Activated CD8-positive, alpha-beta T cell treated with anti-CD3 and anti-CD28 coated beads for 36 hours (primary cell): ENCODE measurements at places on chromosomes 11 and 22.

DNA sequence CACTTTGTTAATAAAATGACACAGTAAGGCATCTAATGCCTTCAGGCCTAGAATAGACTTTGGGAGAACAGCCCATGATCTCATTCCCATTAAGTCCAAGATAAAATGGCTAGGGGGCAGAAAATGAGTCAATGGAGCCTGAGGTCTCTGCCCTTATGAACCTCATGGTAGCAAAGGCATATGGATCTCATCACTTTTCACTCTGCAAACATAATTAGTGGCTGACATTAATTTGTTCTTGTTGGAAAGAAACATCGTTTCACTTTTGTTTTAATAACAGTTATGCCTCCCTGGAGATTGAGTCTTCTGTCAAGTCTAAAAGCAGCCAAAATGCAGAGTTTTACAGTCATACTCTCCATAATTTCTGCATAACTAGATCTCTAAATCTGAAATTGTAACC is 111.8 kb upstream of the API5 start:
- no peak for DNase-seq

DNA sequence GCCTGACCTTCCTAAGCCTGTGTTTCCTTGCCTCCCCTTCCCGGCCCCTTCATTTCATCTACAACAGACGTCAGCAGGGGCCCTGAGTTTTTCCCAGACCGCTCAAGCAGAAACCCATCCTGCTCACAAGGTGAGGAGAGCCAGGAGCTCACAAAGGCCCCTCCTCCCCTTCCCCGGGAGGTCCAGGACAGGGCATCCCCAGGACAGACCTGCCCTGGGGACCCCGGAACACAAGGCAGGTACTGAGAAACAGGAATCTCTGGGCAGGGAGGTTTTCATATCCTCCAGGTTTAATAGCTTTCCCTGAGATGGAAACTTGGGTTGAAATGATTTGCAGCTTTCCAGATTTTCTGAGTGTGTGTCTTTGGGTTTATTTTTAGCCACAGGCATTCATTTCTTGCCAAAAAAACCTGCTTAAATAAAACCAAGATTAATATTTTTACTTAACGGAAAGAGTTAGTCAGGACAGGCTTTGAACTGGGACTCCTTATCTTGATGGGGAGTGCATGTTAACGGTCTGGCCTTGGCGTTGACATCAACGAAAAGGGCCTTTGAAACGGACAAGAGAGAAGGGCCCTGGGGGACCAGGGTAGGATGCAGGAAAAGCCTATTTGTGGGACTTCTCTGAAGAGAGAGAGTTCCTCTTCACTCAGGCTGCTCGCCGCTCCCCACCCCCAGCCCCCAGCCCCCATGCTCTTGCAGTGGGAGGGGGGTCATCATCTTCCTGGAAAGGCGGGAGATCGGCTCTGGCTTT is 38.5 kb downstream of the TIMP3 start:
- DNase-seq = no peak

GRCh38 chr11:13329670-13330356 is 52.2 kb downstream of the BMAL1 start:
- DNase-seq = no peak

GRCh38 chr11:131644204-131644795 is 273.9 kb downstream of the NTM start:
- DNase-seq = no peak

GRCh38 chr11:28849053-28849452 is 740.9 kb downstream of the METTL15 start:
- DNase-seq = no peak

DNA sequence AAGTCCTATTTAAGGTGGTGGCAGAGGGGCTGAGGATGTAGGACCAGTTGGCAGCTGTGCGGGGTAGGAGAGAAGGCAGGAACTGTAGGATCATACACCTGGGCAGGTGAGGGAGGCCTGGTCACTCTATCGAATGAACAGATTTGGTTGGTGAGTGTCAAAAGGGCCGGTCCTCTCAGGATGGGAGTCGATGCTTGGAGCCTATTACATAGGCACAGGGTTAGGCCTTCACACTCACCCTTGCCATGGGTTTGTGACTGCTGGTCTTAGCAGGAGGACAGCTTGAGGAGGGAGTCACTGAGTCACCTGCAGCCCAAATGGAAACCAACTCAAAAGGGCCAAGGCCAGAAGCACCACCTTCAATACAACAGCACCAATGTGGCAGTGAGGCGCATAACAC is 80.2 kb upstream of the NARS2 start:
- no peak for DNase-seq

GRCh38 chr11:24496736-24497725 is at the start of gene LUZP2:
Gene LUZP2, plus strand, starts transcription at chr11:24497053.
- DNase-seq = no peak

DNA sequence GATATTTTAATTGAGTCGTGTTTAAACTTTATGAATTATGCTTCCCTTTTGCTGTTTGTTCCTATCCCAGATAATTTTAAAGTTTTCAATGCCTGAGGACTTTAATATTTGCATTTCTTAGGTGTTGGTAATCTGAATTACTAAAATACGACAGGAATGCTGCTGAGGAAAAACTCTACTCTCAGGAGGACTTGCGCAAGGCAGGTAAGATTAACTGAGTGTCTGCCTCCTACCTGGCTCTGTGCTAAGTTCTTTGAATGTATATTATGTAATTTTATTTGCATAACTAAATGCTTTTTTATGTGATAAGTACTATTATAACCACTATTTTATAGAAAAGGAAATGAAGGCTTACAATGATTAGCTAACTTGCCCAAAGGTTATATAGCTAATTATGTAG is 2.7 kb upstream of the KCNA4 start:
- DNase-seq = no peak

DNA sequence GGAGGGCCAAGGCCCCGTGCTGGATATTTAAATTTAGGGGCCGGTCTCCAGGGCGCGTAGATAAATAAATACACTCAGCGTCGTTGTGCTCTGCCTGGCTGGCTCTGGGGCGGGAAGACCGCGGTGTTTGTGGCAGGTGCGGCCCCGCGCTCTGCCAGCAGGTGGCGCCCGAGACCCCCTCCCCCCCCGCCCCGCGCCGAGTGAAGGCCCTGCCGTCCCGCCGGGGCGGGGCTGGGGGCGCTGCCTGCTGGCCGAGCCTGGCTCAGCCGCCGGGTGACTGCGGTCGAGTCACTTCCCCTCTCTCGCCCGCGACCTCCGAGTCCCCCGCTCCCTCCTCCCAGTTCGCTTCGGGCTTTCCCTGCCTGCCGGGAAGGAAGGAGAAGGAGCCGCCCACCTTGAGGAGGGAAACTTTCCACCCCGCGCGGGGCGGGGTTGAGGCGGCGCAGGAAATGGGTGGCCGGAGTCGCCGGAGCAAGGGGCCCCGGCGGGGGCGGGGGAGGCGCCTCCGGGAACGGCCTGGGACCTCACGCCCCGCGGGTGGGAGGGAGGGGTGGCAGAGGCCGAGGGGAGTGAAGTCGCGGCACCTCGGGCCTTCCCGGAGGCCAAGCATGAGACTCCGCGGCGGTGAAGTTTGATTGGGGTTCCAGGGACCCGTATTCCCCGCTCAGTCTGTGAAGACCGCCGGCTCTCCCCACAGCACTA is 1.6 kb upstream of the EHBP1L1 start:
- DNase-seq = peak; percentile 93

DNA sequence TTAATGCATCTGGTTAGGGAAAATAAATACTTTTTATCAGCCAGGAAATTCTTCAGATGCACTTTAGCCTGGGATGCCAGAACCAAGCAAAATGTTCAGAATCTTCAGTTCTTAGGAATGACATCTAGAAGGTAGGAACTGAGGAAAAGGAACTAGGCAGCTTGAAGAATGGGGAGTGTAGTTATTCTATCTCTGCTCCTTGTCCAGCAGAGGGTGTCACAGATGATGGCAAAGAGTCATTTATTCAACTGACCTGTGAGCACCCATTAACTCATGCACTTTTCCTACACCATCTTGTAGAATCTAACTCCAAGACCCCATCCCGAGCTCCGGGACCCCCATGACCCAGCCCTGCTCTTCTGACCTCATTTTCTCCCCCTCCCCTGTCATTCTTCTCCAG is 122.1 kb upstream of the ISX start:
- no peak for DNase-seq

DNA sequence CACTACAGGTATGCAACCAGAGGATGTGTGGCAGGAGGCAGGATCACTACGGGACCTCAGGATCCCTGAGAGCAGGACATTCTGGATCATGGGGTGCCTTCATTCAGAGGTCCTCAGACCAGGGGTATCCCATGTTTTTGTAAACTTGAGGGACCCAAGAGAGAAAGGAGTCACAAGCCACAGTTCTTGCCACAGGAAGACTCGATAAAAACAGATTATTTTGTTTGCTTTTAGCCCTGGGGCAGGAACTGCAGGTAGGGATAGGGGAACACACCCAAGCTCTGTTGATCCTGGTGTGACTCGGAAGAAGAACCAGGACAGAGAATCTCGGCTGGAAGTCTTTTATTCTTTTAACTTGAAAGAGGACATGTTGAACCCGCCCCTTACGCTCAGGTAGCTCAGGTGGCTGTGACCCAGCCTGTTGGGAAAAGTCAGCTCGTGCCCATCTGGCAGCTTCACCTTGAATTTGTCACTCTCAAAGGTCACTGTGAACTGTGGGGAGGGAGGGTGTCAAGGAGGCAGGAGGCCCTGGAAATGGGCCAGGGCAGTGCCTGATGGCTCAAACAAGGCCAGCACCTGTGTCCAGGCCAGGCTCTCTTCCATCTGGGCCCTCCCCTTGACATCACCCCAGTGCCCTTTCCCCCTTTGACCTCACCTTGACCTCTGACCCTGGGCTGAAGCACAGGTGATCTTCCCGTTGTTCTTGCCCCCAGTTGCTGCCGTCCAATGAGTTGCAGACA is 9.8 kb downstream of the LGALS2 start:
- no peak for DNase-seq

DNA sequence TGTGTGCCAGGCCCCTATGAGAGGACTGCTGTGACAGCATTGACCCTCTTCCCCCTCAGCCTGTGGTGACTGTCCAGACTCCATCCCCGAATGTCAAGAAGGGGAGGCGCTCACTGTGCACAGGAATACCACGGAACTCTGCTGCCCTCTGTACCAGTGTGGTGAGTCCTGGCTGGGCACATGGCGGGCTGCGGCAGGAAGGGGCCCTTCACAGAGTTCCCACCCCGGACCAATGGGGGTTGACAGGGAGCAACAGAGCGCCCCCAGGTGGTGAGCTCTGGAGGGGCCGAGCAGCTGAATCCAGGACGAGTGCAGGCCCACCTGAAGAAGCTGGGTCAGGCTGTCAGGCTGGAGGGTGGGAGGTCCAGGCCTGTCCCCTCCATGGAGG is 83.8 kb upstream of the MYOD1 start:
- no peak for DNase-seq

DNA sequence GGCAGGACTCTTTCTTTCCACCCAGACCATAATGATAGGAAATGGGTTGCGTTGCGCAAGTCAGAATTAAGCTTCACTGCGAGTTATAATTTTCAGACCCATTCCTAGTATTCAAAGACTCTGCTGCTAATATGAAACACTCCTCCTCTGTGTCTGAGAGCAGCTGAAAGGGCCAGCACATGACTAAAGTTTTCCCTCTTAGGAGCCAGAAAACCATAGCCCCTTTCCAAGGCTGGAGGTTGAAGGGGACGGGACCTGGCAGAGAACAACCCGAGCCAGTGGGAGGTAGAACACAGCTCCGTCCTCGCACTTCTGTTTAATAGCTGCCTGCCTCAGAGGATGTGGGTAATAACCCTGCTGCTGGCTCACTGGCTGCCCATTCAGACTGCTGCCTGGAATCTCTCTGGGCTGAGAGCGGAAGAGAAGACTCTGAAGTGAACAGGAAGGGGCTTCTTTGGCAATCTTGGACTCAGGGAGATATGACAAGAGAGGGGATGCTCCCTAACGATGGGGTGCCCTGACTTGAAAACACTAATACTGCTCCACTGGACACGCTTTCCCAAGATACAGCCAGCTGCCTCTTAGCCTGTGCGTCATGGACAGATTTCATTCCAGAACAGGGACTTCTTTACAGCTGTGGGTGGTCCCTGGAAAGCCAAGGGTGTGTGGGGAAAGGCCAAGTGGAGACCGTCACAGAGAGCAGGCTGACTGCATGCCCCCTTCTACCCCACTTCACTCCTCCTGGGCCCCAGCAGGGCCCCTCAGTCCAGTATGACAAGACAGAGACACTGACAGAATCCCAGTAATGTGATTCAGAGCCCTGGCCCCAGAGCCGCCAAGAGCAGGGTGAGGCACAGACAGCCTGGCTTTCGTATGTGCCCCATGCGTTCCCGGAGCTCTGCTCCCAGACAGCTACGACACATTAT is 156.9 kb downstream of the FEZ1 start:
- DNase-seq = no peak

- DNase-seq = no peak
These were observed 35.3 kb downstream of the GNB1L start for GRCh38 chr22:19819208-19819910.

- peak; percentile 4 for DNase-seq
These were observed 29.1 kb downstream of the DRD2 start for GRCh38 chr11:113446112-113446511.

- no peak for DNase-seq
These were observed 35.3 kb upstream of the KCNQ1OT1 start for GRCh38 chr11:2735053-2735589.

- no peak for DNase-seq
These were observed 388 bp downstream of the HINFP start for GRCh38 chr11:119121811-119122124.

- DNase-seq = no peak
These were observed 77.0 kb downstream of the RPS6KA4 start for GRCh38 chr11:64436000-64436399.

DNA sequence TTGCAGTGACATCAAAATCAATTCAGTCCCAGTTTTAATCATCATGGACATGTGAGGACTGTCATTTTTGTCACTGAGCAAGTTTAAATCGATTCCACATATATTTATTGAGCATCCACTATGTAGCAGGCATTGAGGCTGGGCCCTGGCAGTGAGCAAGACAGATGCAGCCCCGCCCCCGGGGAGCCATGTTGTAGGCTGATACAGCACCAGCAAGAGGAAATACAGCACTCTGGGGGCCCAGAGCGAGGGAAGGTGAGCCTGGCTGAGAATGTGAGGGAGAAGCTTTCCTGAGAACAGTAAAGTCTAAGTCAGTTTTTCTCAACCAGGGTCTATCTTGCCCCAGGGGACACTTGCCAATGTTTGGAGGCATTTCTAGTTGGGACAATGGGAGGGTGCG is 108.6 kb upstream of the ASPHD2 start:
- no peak for DNase-seq

GRCh38 chr22:48332438-48333322 is 1495.0 kb downstream of the BRD1 start:
- DNase-seq = no peak

DNA sequence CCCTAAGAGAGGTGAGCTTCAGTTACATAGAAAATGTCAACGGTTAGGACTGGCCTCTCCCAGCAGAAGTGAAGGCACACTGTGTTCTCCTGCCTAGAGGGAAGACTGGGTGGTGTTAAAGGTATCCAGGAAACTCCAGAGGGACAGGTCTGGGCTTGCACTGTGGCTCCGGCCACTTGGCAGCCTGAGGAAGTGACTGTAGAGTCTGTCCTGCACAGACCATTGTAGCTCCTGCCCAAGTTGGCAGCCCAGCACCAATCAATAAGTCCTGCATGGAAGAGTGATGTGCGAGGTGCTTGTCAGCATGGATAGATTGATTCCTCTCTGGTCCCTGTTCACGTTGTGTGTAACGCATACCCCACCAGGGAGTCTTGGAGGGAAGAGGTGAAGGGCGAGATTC is 284.8 kb downstream of the TENM4 start:
- DNase-seq = no peak

- DNase-seq = no peak
These were observed 568.3 kb upstream of the TENM4 start for GRCh38 chr11:80009081-80009480.
